ENCODE measurements at places on chromosomes 11 and 22. TPM values are rescaled to one million over a fixed set of nuclear protein-coding genes. Genes with fewer than 3 reads are reported as not detected.
A peak's percentile ranks its signal among the peaks of the same experiment; 100 is the strongest.

PRG3 gene
- not detected for polyA plus RNA-seq

GAB2 gene
- polyA plus RNA-seq = 19.6 TPM

APIP gene
- polyA plus RNA-seq = 5.1 TPM

DNA sequence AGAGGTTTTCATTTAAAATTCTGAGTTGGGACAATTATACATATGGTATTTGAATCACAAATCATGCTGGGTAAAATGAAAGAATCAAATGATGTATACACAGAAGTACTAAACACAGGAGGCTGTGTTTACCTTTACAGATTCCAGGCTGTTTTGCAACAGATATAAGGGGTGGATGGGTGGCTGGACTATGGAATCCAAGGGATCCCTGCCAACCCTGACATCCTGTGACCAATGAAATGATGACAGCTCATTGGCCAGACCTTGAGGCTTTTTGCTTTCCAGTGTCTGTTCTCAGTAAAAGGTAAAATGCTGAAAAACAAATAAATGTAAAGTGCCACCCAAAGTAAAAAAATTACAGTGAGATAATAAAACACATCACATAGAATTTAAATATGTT lies 3.3 kb upstream of the DDI1 start:
- DNase-seq = peak; percentile 9
- H3K4me1 ChIP-seq = no peaks in the 10 kb centered on the region
- no peak overlapping the region for H3K4me3 ChIP-seq

- H3K4me1 ChIP-seq = peaks cover 11% of the 10 kb centered on the region
- peak within 1 kb of the TSS; percentile 72 for H3K27ac ChIP-seq
- DNase-seq = peak; percentile 89
- H3K27me3 ChIP-seq = peaks cover 2% of the 10 kb centered on the region
These were observed at the start of gene YAP1 for GRCh38 chr11:102109896-102110760. Gene YAP1, plus strand, starts transcription at chr11:102110447. Its CDS starts 402 bp downstream, at chr11:102110849.

Data from endothelial cell of umbilical vein (primary cell).